Activated naive CD8-positive, alpha-beta T cell treated with anti-CD3 and anti-CD28 coated beads for 36 hours (primary cell): ENCODE measurements at places on chromosomes 6 and 20. TPM values are rescaled to one million over a fixed set of nuclear protein-coding genes. Genes with fewer than 3 reads are reported as not detected.

GRCh38 chr6:111162504-111162903 lies 75.2 kb downstream of the SLC16A10 start:
- no peak for DNase-seq

CLVS2 gene
- total RNA-seq = not detected

ENPP3 gene
- 0.64 TPM for total RNA-seq

GRCh38 chr6:2259574-2259973 lies 14.2 kb upstream of the GMDS start:
- DNase-seq = no peak

DNA sequence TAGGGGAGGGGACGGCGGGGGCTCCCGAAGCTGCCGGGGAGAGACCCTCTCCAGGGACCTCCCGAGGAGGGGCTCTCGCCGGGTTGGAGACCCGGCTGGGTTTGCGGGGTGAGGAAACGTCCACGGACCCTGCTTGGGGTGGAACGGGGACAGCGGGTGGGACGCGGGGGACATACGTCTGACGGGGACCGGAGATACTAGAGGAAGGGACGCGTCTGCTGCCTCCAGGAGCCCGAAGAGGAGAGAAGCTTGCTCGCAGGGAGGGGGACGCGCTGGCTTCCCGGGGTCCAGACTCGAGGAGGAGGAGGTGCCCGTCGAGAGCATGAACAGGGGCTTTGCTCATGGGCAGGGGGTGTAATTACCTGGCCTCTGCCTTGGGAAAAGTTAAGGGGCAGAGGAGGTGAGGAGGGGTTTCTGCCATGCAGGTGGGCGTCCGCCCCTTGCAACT lies 593 bp downstream of the DNMT3B start:
- no peak for DNase-seq

DNA sequence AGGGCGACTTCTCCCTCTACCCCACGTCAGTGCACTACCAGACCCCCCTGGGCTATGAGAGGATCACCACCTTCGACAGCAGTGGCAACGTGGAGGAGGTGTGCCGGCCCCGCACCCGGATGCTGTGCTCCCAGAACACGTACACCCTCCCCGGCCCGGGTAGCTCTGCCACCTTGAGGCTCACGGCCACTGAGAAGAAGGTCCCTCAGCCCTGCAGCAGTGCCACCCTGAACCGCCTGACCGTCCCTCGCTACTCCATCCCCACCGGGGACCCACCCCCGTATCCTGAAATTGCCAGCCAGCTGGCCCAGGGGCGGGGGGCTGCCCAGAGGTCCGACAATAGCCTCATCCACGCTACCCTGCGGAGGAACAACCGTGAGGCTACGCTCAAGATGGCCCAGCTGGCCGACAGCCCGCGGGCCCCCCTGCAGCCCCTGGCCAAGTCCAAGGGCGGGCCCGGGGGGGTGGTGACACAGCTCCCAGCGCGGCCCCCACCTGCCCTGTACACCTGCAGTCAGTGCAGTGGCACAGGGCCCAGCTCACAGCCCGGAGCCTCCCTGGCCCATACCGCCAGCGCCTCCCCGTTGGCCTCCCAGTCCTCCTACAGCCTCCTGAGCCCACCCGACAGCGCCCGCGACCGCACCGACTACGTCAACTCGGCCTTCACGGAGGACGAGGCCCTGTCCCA lies 57.5 kb upstream of the TMEM181 start:
- no peak for DNase-seq

OR2B6 gene
- not detected for total RNA-seq

GRCh38 chr20:46022411-46023147 lies 6.4 kb upstream of the SLC12A5 start:
- DNase-seq = peak; percentile 80

ADGRB3 gene
- total RNA-seq = not detected
